ENCODE measurements at places on chromosomes 11 and 22.

GRCh38 chr11:102406099-102406498 lies 46.5 kb downstream of the TMEM123 start:
- DNase-seq, result no peak

DNA sequence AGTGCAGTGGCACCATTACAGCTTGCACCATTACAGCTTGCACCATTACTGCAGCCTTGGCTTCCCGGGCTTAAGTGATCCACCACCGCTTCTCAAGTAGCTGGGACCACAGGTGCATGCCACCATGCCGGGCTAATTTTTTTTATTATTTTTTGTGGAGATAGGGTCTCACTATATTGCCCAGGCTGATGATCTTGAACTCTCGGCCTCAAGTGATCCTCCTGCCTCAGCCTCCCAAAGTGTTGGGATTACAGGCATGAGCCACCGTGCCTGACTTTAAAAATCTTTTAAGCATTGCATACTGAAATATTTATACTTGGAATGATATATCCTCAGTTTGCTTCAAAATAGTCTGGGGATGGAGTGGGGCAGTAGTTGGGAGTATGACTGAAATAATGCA lies 10.4 kb downstream of the PAFAH1B2 start:
- DNase-seq, result no peak

DNA sequence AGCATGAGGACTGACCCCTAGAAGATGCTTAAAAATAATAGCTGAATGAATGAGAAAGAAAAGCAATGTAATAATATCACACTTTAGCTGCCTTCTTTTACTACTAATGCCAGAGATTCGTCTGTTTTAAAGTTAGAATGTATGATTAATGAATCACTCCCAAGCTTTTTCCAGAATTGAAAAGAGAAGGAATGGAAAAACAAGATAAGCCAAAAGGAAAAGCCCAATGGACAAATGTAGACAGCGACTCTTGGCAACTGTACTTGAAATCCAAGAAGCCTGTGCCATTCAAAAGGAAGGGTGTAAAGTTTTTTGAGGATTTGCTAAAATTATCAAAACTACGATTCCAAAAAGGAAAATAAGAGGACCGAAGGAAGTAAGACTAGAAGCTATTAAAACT lies 40.8 kb upstream of the PAMR1 start:
- DNase-seq, result no peak

DNA sequence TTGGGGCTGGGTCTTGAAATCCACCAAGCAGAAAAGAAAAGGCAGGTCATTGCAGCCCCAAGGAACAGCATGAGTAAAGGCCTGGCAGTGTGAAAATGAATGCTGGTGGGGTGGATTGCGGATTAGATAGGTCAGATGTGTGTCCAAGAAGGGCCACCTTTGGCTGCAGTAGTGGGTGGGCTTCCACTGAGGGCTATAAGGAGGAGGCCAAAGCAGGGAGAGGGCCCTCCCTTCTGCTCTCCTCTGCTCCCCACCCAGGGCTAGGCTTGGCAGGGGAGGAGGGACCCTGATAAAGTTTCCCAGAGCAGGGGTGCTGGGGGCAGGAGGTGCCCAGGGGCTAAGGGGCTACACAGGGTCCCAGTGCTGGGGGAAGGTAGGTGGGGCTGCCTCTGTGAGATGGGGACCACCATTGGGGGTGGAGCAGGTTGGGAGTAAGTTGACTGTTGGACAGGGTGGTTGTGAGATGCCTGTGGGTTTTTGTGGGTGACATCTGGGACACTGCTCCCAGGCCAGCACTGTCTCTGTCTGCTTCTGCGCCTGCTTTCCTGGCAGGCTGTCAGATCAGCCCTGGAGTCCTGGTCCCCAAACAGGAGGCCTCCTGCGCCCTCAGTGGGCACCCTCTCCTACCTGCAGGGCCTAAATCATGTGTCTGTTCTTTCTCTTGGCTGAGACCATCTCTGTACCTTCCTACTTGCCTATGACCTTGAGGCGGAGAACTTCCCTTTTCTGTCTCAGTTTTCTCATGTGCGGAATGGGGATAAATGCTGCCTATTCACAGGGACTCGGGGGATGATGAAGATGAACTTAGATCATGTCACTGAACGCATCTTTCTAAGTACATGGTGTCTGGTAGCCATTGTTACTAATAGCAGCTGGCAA lies 1.9 kb downstream of the CAPN5 start:
- DNase-seq, result no peak

DNA sequence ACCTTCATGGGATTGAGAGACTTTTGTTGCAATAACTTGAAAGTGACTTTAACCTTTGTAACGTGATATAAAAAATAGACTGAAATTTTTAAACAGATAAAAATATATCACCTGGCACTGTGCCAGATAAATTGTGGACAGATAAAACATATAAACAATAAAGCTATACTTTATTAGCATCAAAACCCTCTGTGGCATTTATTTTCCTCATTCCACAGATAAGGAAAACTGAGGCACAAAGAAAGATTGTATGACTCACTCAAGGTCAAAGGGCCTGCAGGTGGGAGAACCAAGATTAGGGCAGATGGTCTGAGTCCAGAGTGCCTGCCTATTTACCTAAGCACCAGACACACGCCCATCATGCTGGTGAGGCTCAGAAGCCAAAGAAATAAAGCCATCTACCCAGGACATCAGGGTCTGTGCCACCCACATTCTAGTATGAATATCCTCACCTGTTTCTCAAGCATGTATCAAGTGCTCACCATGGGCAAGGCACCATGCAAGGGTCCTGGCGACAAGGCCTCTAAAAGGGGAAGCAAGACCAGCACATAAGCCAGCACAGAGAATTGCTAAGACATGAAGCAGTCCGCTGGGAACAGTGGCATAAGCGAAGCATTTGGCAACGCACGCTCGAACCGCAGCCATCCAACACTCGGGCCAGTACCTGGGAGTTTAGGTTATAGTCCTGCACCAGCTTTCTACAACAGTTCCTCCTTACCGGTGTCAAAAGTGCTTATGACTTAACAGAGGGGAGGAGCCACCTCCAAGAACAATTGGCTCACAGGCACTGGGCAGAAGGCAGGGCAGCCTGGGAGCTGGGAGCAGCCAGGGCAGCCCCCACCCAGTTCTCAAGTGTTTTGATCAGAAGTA lies 17.6 kb downstream of the MYH9 start:
- no peak for DNase-seq

DNA sequence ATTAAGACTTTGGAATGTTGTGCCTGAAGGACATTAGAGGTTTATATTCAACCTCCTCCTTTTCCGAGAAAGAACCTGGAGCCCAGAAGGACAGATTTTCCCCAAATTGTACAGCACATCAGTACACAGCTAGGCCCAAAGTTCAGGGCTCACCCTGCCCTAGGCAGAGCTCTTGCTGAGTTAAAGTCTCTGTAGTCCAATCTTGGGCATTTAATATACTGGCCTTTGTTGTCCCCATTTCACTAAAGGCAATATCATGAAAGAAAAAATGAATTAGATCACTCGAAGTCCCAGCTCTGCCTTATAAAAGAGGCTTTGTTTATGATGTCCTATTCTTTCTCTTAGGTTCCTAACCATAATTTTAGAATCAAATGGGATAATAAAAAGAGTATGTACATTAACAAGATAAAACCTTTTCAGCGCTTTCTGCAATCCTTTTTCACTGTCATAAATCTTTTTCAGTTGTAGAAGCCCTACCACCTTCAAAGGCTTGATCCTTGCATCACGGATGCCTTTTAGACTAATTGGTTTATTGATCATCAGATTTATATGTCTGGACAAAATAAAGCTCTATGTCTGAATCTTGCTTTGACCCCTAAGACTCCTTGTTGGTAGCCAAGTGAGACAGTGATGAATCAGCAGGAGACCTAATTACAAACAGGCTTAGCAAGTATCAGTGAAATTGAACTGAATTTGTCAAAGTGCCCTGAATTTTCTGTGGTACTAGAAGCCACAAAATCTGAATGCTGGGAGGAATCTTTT lies 39.8 kb downstream of the RELT start:
- no peak for DNase-seq

- no peak for DNase-seq
Measured at GRCh38 chr11:12112750-12113149, 2.4 kb downstream of the MICAL2 start.

GRCh38 chr22:44710474-44711240 lies 8.7 kb downstream of the PRR5 start:
- no peak for DNase-seq

- no peak for DNase-seq
Measured at GRCh38 chr22:19290400-19291217, 910 bp downstream of the CLTCL1 start.

GRCh38 chr11:91248199-91248807 lies 976.3 kb upstream of the FAT3 start:
- peak; percentile 18 for DNase-seq

GRCh38 chr11:132263241-132263640 lies 892.8 kb downstream of the NTM start:
- DNase-seq, result no peak

GRCh38 chr11:65911682-65912568 lies 6.9 kb downstream of the C11orf68 start:
- DNase-seq, result no peak

GRCh38 chr11:30023074-30023473 lies 6.2 kb upstream of the KCNA4 start:
- DNase-seq, result no peak

GRCh38 chr11:85266646-85267045 lies 360.5 kb downstream of the DLG2 start:
- DNase-seq, result no peak

DNA sequence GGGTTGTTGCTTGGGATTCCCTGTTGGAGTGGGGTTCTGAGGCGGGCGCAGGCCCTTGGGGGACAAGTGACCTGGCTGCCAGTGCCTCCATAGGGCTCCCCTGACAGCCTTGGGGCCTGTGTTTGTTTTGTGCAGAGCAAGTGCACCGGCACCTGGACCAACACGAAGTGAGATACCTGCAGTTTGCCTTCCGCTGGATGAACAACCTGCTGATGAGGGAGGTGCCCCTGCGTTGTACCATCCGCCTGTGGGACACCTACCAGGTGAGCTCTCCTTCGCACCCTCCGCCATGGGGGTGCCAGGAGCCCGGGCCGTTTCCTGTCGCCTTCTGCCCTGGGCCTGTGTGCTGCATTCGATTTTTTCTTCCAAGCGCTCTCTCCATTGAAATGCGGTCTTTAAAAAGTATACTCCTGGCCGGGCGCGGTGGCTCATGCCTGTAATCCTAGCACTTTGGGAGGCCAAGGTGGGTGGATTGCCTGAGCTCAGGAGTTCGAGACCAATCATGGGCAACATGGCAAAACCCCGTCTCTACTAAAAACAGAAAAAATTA lies 274.6 kb downstream of the TBC1D22A start:
- DNase-seq, result no peak

DNA sequence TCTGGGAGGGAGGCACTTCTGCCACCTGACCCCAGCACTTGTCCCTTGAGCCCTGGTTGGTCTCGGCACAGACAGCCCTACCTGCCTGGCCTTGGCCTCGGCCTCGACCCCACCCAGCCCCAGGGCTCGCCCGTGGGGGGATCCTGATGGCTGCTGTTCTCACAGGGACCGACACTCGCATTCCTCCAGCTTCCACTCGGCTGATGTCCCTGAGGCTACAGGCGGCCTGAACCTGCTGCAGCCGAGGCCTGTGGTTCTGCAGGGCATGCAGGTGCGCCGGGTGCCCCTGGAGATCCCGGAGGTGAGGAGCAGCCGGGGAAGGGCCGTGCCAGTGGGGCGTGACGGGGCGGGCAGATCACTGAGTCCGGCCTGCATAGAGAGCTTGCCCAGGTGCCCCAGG lies 5.1 kb downstream of the PCNX3 start:
- DNase-seq, result no peak

Measured in NCI-H1436 (cell line).